ENCODE measurements at places on chromosomes 16 and 17. TPM values are rescaled to one million over a fixed set of nuclear protein-coding genes. Genes with fewer than 3 reads are reported as not detected.

TPSB2 gene
- total RNA-seq: 17.0 TPM

MRM3 gene
- total RNA-seq: 8.9 TPM

SPATA32 gene
- total RNA-seq: not detected

HS3ST3B1 gene
- total RNA-seq: 1.3 TPM

EMP2 gene
- total RNA-seq: 143 TPM

AURKB gene
- total RNA-seq: 0.81 TPM

CCDC154 gene
- 2.0 TPM for total RNA-seq

C1QTNF8 gene
- total RNA-seq: 1.4 TPM

GPATCH8 gene
- total RNA-seq: 56.5 TPM

CSF3 gene
- total RNA-seq: 0.39 TPM

GH2 gene
- not detected for total RNA-seq

EIF1 gene
- 582 TPM for total RNA-seq

FUS gene
- 243 TPM for total RNA-seq

TEKT5 gene
- total RNA-seq: 0.39 TPM

DHRS7C gene
- total RNA-seq: not detected

TP53TG3C gene
- not detected for total RNA-seq

SPAG5 gene
- 2.2 TPM for total RNA-seq

CFAP97D1 gene
- total RNA-seq: not detected

B9D1 gene
- 8.9 TPM for total RNA-seq

NPIPB2 gene
- 15.0 TPM for total RNA-seq

Data from aorta (tissue), 5 donors.